ENCODE measurements at places on chromosomes 1 and 21. TPM values are rescaled to one million over a fixed set of nuclear protein-coding genes. Genes with fewer than 3 reads are reported as not detected.

GRCh38 chr21:17575076-17575475 lies 37.6 kb downstream of the BTG3 start:
- no peak for DNase-seq

DNA sequence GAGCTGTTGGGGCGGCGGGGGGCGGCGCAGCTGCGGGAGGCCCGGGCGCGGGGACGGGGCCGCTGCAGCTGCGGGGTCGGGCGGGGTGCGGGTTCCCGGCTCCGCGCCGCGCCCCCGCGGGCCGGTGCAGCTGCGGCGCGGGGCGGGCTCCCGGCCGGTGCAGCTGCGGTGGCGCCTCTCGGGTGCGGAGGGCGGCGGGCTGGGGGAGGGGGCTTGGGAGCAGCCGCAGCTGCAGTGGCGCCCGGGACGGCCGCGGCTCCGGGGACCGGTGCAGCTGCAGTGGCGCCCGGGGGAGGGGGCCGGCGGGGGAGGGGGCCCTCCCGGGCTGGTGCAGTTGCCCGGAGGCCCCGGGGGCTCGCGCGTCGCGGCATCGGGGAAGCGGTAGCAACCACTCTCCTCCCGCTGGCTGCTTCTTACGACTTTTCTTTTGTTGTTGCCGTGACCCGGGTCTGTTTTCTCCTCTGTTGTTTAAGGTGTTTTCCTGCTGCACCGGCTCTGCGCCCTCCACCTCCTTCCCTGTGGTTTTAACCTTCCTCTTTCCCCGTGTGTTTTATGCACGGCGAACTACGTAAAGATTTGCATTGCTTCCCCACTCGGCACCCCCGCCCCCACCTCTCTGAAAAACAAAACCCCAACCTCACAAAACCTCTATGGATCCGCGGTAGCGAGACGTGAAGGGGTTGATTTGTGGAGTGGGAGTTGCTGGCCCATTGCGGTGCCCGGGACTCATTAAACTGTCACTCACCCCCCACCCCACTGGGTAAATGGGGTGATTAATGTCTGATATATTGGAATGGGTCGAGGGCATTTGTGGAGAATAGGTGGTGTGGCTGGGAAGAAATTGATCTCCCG lies 1.7 kb upstream of the ZBTB18 start:
- DNase-seq: no peak

GRCh38 chr1:223482766-223483165 lies 89.6 kb downstream of the CCDC185 start:
- DNase-seq: no peak

- no peak for DNase-seq
Observed at GRCh38 chr1:168414914-168415313, 128.9 kb downstream of the XCL2 start.

DNA sequence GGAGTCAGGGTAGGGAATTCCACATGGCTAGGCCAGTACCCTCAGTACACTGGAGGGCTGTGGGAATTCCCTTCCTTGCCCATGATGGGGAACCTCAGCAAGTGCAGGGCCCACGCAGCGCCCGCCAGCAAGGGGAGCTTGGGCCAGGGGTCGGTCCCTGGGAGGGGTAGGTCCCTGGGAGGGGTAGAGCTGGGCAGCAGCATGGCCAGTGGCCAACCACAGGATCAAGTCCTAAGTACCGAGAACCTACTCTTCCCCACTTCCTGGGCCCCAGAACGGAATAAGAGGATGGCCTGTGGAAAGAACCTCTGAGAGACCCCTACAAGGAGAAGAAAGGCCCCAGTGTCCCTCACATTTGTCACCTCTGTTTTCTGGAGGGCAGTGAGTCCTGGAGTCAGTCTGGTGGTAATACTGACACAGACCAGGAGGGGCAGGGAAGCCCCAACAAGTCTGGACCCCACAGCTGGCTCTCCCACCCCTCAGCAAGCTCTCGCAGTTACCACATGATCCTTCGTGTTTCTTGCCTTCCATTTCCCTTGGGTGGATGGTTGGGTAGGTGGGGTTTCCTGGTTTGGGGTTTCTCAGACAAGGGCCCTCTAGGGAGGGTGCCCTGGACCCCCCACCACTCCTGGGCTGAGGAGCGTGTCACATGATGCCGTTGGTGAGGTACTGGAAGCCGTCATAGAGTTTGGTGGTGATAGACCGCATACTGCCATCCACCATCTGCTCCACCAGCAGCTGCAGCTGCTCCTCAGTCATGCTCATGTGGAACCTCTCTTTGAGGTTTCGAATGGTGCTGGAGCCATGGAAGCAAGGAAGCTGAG lies 10.3 kb downstream of the ZNF687 start:
- DNase-seq: no peak

GRCh38 chr1:221725735-221726672 lies 15.9 kb downstream of the DUSP10 start:
- DNase-seq: no peak

DNA sequence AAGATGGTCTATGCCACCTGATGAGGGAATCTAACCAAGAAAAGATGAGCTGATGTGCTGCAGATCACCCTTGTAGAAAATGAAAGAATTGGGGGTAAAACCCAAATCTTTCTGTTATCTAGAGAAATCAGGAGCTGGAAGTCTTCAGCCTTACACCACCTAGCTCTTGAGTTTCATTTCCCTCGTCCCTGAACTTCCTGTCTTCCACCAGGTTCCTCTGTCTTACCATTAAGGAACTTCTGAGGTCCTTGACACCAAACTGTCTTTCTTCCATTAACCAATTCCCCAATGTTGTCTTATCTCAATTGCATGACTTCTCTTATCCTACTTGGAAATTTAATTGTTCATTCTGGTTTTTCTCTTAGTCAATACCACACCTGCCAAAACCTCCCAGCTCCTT lies 31.5 kb downstream of the LPAR3 start:
- DNase-seq: no peak

- DNase-seq: no peak
Observed at GRCh38 chr1:21584096-21584495, 74.9 kb downstream of the ALPL start.

DNA sequence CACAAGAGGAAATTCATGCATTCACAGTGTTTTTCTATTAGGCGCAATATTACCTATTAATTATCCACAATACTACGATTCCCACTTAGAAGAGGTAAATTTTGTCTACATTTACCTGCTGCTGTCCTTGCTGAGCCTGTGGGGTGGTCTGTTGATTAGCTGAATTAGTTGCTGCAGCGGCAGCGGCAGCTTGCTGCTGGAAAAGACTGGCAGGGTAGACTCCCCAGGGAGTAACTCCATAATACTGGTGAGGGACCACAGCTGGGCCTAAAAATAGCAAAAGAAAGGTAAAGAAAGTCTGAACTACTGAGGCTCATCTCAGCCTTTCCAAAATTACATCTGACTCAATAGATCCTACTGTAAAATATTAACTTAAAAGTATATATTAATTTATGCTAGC lies 66.0 kb upstream of the SDC3 start:
- no peak for DNase-seq

DNA sequence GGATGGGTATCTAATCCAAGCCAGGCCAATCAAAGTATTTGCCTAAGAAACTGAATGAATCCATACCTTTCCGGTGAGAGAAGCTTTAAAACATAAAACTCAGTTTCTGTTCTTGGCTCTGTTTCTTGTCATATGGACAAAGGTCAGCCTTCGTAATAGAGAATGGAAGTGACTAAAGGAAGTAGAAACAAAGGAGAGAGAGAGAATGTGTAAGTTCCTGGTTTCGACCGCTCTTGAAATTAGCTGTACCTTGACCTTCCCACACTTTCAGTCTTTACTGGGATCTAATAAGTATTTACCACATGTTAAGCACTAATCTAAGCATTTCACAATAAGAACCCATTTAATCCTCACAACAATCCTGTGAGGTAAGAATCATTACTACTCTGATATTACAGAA lies 19.6 kb upstream of the CLCA4 start:
- DNase-seq: no peak

DNA sequence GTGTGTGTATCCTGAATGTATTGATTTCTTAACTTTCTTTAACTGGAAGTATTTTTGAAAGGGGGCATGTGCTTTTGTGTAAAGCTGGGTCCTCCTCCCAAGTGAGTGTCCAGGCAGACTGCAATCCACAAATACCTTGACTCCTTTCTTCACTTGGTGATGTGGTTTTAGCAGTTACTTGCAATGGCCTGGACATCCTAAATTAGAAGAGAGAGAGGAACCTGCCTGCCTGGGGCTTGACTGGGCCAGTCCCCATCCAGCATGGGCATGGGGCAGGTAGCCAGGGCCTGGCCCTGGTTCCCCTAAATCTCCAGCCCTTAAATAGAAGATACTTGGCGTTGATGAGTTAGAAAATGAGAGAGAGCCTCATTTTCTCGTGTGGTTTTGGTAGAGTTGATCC lies 159.7 kb downstream of the PGBD5 start:
- no peak for DNase-seq

- DNase-seq: no peak
Observed at GRCh38 chr1:51285055-51285454, 45.3 kb downstream of the TTC39A start.

DNA sequence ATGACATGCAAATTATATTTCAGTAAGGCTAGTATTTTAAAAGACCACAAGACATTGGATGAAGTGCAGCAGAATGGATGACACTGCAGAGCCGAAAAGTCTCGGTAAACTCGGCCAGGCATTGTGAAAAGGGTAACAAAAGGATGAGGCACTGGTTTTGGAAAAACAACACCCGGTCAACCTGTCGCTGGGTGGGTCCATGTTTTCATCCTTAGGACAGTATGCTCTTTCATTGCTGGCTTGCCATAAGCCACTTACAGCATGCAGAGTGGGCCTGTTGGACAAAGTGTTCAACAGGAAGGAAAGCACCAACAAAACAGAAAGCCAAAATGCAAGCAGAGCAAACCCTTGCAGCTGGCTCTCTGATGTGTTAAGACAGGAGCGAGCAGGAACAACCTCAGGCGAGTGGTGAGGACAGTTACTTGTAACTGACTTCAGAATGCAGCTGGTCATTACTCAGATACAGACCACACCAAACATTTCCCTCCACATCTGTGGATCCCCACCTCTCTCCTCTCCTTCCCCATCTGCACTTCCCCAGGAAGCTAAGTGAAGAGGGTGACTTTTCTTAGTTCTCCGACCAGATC lies 2.9 kb upstream of the RCAN1 start:
- DNase-seq: no peak

- no peak for DNase-seq
Observed at GRCh38 chr1:39117899-39118450, 86.5 kb upstream of the MACF1 start.

- no peak for DNase-seq
Observed at GRCh38 chr1:1968767-1969504, 34.6 kb downstream of the CFAP74 start.

Gene RAP1GAP
- 2.3 TPM for total RNA-seq

Gene MRPS6
- 26.8 TPM for total RNA-seq

Gene ZSCAN20
- total RNA-seq: 3.8 TPM

Data from H4 (cell line).